ENCODE measurements at places on chromosomes 5 and 9. TPM values are rescaled to one million over a fixed set of nuclear protein-coding genes. Genes with fewer than 3 reads are reported as not detected.

PCDHGA11 gene
- total RNA-seq, result 1.8 TPM

C8G gene
- total RNA-seq, result 10.4 TPM

NR6A1 gene
- 7.0 TPM for total RNA-seq

DRD1 gene
- 0.09 TPM for total RNA-seq

RNF224 gene
- total RNA-seq, result not detected

EDIL3 gene
- 39.6 TPM for total RNA-seq

CDH6 gene
- total RNA-seq, result 1.2 TPM

ADAMTS19 gene
- 0.75 TPM for total RNA-seq

LCN12 gene
- total RNA-seq, result 10.7 TPM

FBLL1 gene
- 0.51 TPM for total RNA-seq

UGT3A1 gene
- not detected for total RNA-seq

PRLR gene
- total RNA-seq, result 35.8 TPM

GLDC gene
- total RNA-seq, result 0.38 TPM

MYMK gene
- not detected for total RNA-seq

PNPLA7 gene
- 16.7 TPM for total RNA-seq

PCDHGA1 gene
- 1.6 TPM for total RNA-seq

GABRA6 gene
- not detected for total RNA-seq

All from mucosa of descending colon (tissue), 3 donors.